ENCODE measurements at places on chromosomes 11 and 22.

DNA sequence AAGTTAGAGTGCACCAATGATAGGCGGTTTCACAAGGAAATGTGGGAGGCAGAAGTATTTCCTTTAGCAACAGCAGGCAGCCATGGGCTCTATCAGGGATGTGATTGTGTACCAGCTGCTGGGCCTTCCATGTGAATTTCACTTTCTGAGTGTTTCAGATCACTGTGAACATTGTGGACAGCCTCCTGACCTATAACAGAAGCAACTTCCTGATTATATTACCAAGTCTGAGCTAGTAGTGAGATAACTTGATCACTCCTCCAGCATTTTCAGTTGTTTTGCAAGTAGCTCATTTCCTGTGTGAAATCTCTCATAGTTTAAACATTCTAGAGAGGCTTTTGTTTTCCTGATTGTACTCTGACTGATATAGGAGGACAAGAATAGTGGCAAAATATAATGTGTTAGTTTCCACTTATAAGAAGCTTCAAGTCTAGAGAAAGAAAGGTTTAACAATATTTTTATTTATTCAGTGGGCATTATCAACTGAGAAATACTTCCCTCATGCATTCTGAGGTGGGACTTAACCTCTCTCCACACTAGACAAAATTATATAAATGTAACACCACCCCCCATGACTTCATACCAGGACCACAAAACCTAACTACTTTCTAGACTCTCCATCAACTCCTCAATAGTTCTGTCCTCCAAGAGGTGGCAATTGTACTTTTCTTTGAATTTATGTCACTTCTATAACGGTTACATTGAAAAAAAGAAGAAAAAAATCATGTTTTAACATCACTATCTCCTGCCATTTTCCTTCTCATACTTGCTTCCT lies 184.2 kb upstream of the LUZP2 start:
- no peak for DNase-seq

- DNase-seq = no peak
Observed at GRCh38 chr11:85709941-85710702, 24.1 kb upstream of the CCDC89 start.

DNA sequence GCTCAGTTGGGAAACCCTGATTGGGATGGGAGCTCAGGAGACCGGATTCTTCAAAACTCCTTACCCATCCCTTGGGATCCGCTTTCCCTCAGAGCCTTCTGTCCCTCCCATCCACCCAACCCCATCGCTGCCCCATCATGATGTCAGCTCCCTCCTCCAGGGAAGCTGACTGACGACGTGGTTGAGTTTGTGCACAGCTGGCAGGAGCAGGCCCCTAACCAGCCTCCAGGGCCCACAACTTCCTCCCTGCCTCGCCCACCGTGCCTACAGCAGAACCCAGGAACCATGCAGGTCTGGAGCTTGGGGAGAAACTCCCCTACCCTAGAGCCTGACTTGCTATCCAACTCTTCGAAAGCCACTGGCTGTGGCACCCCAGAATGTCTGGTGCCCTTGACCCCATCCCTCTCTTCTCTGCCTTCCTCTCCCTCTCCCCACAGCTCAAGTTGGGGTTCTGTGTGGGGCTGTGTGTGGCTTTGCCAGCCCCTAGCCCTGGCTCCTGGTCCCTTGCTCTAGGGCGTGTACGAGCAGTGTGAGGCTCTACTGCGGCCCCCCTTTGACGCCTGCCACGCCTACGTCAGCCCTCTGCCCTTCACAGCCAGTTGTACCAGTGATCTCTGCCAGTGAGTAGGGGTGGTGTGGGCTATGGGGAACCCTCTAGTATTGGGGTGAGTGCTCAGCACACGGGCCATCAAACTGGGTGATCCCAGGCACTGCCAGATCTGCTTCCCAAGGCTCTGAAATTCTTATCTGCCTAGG lies 11.1 kb downstream of the OTOG start:
- DNase-seq = no peak

DNA sequence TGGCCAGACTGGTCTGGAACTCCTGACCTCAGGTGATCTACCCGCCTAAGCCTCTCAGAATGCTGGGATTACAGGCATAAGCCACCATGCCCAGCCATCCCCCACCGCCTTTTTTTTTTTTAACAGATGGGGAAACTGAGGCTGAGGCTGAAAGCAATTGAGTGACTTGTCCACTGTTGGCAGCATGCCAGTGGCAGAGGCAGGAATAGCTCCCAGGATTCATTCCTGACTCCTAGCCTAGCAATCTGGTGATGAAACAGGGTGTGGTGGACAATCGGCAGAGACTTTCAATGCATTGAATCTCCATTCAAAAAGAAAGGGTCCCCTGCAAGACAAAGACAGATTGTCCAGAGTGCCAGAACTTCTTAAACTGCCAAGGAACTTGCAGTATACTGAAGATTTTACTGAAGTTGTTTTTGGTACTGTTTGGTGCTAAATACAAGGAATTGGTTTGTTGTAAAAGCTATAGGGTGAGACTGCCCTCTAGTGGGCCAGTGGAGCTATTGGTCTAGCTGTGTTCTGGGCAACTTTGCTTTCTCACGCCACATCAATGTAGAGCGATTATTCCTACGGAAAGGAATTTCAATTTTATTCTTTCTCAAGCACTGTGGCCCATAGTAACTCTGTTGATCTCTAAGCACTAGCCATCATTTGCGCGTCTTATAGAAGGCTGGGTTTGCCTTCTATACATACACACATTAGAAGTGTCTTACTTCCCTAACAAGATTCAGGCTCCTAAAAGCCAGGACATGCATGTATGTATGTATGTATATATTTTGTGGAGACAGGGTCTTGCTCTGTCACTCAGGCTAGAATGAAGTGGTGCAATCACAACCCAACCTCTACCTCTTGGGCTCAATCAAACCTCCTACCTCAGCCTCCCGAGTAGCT lies 21.0 kb downstream of the C22orf31 start:
- peak; percentile 86 for DNase-seq

- peak; percentile 82 for DNase-seq
Observed at GRCh38 chr22:36160499-36160942, at the start of gene APOL3. APOL3 (minus strand) TSS chr22:36160755; CDS start chr22:36149055, 11,700 bp downstream.

DNA sequence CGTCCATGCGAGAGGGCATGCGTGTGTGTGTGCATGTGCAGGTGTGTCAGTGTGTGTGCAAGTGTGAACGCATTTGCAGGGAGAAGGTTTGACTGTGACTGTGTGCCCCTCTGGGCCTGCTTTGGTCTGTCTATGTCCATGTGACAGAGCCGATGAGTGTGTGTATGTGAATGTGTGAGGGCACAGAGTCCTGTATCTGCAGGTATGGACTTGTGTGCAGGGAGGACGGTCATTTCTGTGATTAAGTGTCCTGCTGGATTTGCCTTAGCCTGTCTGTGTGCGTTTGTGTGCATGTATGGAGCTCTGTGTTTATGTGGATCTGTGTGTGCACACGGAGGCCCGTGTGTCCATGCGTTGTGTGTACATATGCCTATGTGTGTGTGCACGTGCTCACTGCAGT lies 5.4 kb downstream of the EMID1 start:
- DNase-seq = peak; percentile 65

DNA sequence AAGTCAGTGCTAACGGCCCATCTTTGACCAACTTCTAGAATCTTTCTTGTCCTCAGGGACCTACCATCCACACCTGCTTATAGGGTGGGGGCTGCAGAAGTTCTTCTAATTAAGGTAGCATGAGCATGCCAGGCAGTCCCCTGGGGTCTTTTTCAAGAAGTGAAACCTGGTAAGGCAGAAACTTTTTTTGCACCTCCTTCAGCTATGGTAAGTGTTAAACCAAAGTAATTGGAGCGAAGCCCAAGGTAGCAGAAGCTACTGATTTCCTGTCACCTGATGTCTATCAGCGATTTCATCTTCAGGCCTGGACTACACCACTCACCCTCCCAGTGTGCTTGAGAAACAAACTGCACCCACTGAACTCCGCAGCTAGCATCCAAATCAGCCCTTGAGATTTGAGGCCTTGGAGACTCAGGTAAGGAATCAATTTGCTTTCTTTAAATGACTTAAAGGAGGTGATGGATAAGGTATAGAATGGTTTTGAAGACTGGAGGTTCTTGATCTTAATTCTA lies at the start of gene MS4A1:
MS4A1 (plus strand) TSS at position 317 of the 512 bp plus-strand sequence. CDS start 6,528 bp downstream, outside the sequence.
- DNase-seq = no peak

- DNase-seq = no peak
Observed at GRCh38 chr11:129800655-129801054, 15.0 kb upstream of the TMEM45B start.

GRCh38 chr22:48121984-48122383 lies 1359.5 kb downstream of the TBC1D22A start:
- no peak for DNase-seq

DNA sequence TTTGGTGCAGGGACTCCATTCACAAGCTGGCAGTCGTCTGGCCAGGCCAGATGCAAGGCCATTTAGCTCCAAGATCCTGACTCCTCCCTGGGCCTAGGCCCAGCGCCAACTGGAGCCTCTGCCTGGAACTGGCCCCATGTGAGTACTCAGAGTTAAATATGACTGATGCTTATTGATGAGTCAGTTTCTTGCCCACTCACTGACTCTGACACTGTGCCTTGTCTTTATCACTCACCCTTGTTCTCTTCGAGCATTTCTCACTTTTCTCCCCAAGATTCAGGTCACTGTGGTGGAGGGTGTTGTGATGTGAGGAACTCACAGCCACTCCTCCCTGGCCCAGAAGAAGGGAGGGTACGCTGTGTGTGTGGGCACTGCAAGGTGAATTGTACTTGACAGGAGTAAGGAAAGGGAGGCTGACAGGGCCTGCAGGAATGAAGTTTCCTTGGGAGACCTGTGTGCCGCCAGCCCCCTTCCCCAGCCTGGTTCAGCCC lies 23.2 kb upstream of the ST3GAL4 start:
- DNase-seq = peak; percentile 97

DNA sequence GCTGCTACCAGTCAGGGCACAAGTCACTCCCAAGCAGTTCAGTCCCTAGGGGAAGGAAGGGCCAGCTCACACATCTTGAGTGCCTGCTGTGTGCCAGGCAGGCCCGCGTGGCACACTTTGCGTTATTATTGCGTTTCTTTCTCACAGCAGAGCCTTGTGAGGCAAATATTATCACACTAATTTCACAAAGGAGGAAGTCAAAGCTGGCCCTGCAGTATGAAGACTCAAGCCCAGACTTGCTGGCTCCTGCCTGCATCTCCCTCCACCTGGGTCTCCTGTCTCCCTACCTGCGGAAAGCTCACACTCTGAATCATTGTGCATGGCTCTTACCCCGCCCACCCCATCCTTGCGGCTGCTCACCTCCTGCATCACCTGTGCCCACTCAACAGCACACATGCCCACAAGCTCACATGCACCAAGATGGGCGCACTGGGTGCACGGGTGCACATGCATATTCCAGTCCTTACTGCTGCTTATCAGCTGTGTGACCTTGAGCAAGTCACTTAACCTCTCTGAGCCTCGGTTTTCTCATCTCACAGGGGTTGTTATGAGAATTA lies 31.7 kb upstream of the P2RY2 start:
- DNase-seq = no peak

DNA sequence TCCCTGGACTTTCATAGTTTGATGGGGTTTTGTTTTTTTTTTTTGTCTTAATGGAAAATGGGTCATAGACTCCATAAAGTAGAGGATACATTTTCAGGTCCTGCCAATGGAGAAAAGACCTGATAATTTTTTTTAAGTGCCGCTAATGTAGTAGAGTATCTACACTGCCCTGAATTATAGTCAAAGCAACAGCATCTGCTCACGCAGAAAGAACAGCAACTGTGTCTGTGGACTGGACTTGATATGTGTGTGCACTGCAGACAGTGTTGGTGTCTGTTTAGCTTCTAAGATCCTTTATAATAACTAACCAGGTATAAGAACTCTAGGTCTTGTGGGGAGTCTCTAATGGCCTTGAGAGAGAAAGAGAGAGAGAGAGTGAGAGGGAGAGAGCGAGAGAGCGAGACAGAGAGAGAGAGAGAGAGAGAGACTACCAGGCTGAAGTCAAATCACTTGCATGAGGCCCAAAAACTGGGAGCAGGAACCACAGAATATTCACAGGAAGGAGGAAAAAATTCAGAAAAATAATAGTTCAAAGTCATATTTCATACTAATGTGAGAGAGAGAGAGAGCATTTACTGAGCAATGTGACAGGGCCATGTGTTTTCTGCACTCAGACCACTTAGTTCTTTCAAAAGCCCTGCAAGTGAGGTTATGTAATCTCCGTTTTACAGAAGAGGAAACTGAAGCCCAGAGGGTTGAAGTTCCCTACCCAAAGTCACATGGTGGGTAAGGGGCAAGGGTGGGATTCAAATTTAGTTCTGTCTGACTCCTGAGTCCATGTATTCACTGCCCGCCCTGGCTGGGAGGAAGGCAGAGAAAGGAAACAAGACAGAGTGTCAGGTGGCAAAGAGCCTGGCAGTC lies 8.6 kb upstream of the MIAT start:
- DNase-seq = no peak

- peak; percentile 60 for DNase-seq
Observed at GRCh38 chr11:69120096-69120875, 35.4 kb upstream of the SMIM38 start.

DNA sequence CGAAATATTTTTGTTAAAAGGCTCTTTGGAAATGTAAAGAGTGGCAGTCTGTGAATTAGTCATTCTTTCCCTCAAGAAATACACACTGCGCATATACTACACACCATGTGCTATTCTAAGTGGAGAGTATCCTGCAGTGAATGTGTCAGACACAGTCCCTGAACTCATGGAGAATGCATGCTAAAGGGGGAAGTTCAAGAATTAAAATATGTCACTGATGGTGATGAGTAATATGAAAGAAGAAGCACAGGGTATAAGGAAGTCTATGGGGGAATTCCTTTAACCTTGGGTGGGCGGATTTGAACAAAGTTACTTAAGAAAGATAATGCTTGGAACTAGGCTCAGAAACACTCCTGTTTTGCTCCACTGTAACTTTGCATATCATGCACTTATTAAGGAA lies 153.0 kb downstream of the LRRC4C start:
- DNase-seq = no peak

DNA sequence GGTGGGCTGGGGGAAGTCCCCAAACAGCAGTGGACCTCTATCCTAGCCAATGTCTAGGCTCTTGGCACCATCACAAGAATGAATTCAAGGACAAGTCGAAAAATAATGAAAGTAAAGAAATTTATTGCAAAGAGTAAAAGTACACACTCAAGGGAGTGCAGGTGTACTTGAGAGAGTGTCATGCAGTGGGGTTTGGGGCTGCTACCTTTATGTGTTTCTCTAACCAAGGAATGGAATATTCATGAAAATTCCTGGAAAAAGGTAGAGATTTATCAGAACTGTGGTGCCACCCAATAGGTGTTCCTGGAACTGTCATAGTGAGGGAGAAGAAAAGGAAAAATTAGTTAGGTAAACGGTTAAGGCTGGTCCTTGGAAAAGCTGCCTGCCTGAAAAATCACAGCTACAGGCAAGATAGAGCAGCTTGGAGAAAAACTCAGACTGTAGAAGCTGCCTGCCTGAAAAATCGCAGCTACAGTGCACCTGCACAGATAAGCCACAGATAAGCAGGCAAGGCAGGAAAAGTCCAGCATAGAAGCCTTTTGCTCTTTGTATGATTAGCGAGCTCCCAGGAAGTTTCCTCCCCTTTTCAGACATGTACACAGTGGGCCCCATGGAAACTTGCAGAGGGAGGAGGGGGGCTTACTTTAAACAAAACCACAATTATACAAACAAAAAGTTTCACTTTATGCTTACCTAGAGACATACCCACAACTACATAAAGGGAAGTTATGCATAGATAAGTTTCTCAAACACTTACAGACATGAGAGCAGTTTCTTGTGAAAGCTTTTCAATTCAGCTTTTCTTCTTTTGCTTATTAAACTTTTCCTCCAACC lies 71.4 kb upstream of the B3GNT6 start:
- no peak for DNase-seq

Data from osteoblast (primary cell).